CD8-positive, alpha-beta memory T cell (primary cell): ENCODE measurements at places on chromosomes 5 and 9. TPM values are rescaled to one million over a fixed set of nuclear protein-coding genes. Genes with fewer than 3 reads are reported as not detected.

Gene ADAMTSL2
- not detected for total RNA-seq

Gene FAM120AOS
- total RNA-seq, result 42.7 TPM

Gene DNAH5
- not detected for total RNA-seq

Gene PDE6A
- total RNA-seq, result not detected

Gene CNTLN
- total RNA-seq, result 0.24 TPM

Gene IL5
- 83.0 TPM for total RNA-seq

Gene KCNT1
- not detected for total RNA-seq

Gene SLF1
- 12.2 TPM for total RNA-seq

Gene SEMA4D
- 238 TPM for total RNA-seq

Gene CCDC152
- total RNA-seq, result 16.2 TPM

Gene ANKRD20A1
- not detected for total RNA-seq

Gene KLHL9
- 16.3 TPM for total RNA-seq

Gene GCNT1
- 14.8 TPM for total RNA-seq

Gene SLC45A2
- total RNA-seq, result not detected

Gene OR1Q1
- total RNA-seq, result not detected

Gene SAXO1
- not detected for total RNA-seq

Gene SLC25A2
- total RNA-seq, result 0.35 TPM

Gene GMCL2
- total RNA-seq, result not detected

Gene HINT2
- total RNA-seq, result 71.7 TPM

Gene MRNIP
- total RNA-seq, result 23.9 TPM

Gene MEIKIN
- 0.53 TPM for total RNA-seq

Gene TAF1L
- total RNA-seq, result not detected

Gene LCN15
- total RNA-seq, result not detected
